ENCODE measurements at places on chromosomes 4 and X. TPM values are rescaled to one million over a fixed set of nuclear protein-coding genes. Genes with fewer than 3 reads are reported as not detected.

Gene FHIP1A
- 0.06 TPM for polyA plus RNA-seq

Gene POU3F4
- not detected for polyA plus RNA-seq

Gene FDCSP
- not detected for polyA plus RNA-seq

Gene KLKB1
- polyA plus RNA-seq, result 0.11 TPM

Gene MAGEB17
- polyA plus RNA-seq, result not detected

Gene ASB11
- not detected for polyA plus RNA-seq

Gene PCDH11X
- polyA plus RNA-seq, result 0.01 TPM

Data from AG04450 (cell line).